ENCODE measurements at places on chromosomes 1 and 21. TPM values are rescaled to one million over a fixed set of nuclear protein-coding genes. Genes with fewer than 3 reads are reported as not detected.

DCST2 gene
- total RNA-seq, result 0.33 TPM

- DNase-seq, result no peak
These were observed 12.4 kb downstream of the PSEN2 start for GRCh38 chr1:226882631-226883409.

GRCh38 chr1:91684481-91685196 is 184.0 kb downstream of the CDC7 start:
- no peak for DNase-seq

DNA sequence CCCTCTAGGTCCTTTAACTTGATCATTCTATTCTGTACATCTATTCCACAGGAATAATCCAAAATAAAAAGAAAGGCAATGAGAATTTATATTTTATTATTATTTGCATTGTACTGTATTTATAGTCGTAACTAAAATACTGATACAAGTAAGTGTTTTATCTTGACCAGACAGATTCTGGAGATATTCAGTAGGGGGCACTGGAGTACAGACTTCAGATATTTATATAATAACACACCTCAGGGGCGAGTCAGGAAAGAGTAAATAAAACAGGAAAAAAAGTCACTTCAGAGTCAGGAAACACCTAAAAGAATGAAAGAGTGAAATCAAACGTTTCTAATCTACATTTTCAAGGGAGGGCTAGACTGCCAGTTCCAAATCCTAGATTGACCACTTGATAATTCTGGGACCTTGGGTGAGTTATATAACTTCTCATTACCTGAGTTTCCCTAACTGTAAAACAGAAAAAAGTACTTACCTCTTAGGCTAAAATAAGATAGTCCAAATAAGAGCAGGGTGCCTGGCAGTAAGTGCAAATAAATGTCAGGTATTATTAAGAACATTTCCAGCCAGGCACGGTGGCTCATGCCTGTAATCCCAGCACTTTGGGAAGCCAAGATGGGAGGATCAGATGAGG is 31.1 kb upstream of the MTF1 start:
- no peak for DNase-seq

DNA sequence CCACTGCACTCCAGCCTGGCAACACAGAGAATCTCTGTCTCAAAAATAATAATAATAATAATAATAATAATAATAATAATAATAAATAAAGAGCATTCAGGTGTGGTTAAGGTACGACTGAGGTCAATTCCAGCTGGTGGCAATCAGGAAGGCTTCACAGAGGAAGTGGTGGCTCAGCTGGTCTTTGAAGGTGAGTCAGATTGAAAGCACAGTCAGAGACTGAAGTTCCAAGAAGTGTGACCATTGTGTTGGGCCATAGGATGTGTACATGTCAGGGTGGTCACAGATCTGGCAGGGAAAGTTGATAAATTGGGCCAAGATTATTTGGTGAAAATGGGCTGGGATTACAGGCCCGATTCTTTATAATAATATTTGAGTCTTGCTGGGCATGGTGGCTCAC is 31.0 kb upstream of the MED18 start:
- no peak for DNase-seq

GRCh38 chr1:53501065-53502005 is 42.1 kb downstream of the DMRTB1 start:
- no peak for DNase-seq

- no peak for DNase-seq
These were observed 60.8 kb upstream of the F3 start for GRCh38 chr1:94602316-94602715.

DNA sequence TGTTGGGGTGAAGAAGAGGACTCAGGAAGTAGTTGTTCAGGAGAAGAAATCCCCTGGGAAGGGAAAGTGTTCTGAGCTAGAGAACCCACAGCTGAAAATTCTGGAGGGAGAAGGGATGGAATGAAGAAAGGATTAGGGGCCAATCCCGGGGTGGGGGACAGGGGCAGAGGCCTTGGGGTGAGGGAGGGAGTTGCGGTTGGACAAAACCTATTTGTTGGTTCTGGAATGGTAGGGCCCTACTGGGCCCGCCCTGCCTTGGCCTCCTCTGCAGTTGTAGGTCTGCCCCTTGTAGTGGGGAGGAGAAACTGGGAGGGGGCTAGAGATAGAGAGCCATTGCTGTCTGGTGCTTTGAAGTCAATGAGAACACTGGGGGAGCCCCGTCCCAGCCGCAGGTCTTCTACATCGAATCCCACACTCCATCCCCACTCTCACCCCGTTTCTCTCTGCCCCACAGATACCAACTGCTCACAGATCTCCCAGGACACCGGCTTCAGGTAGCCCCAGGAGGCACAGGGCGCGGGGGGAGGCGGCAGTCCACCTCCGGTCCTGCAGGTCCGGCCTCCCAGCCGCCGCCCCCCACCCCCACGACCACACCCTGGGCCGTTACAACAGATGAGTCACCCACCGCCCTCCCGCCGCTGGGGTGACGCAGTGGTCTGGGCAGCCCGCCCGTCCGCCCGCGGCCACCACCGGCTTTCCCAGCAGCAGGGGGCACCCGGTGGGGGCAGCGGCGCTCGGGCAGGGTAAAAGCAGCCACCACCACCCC is 1.1 kb downstream of the TAGLN2 start:
- DNase-seq, result peak; percentile 91

DNA sequence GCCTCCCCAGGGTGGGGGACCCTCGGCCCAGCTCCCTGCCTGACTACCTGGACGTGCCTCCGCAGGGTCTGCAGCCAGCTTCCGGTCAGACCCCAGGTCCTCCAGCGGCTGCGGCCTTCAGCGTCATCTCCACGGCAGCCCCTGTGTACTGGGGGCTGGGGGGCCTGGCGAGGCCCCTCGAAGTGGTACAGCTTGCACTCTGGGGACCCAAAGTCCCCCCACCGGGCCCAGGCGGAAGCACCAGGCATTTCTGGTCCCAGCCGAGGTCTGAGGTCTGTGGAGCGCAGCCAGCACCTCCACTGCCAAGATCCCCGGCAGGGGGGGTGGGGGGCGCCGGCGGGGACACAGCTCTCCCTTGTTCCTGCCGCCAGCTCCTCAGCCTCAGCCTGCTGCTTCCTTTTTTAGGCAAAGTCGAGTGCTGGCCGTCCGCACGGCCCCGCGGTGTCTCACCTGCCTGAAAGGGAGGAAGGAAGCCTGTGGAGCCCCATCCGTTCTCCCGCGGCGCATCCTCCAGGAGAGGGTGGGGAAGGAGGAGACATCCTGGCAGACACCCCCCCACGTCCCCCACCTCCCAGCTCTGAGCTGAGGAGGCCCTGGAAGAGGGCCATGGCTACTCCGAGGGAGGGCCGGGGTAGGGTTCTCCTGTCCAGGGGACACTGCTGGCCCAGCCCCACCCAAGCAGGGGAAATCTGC is 1.2 kb upstream of the VWA1 start:
- DNase-seq, result peak; percentile 56

DNA sequence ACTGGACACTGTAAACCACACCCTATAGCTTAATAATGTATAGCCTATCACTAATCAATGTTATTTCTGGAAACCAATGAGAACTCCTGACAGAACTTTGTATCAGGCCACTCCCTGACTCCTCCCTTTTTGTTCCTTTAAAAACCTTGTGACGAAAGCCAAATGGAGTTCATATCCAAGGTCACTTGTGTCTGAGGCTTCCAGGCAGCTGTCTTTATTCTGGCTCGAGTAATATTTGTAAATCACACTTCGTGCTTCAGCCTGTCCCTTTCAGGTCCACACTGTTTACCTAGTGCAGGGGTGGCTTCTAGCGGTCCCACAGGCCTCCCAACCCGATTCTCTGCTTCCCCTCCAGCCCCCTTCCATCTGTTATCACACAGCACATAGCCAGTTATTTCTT is 16.2 kb upstream of the CAPN9 start:
- peak; percentile 84 for DNase-seq

GRCh38 chr1:3066250-3066711 is 2.7 kb upstream of the PRDM16 start:
- DNase-seq, result peak; percentile 88

NPHS2 gene
- not detected for total RNA-seq

GRCh38 chr1:186772228-186772627 is 56.5 kb upstream of the PLA2G4A start:
- DNase-seq, result no peak

- peak; percentile 60 for DNase-seq
These were observed 62.5 kb upstream of the CNN3 start for GRCh38 chr1:94989398-94989797.

DNA sequence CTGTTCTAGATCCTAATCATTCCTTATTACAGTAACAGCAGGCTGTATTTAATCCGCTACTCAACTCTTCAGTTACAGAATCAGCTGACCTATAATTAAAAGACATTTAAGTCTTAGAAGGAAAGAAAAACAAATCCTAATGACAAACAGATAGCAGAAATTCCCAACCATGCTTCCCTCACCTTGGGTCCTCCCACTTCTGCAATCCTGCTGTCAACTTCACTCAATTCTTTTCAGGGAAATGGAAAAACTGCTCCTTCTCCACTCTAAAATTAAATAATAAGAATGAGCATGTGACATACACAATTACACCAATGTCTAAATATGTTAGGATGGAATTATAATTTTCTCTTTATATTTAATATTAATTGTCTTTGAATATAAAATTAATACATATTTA is 182.6 kb upstream of the LYPLAL1 start:
- DNase-seq, result no peak

- DNase-seq, result no peak
These were observed 54.2 kb upstream of the ARTN start for GRCh38 chr1:43879414-43879813.

- no peak for DNase-seq
These were observed 31.9 kb upstream of the NRDC start for GRCh38 chr1:51910221-51911000.
